ENCODE measurements at places on chromosomes 5 and 9.

- no peak for DNase-seq
Measured at GRCh38 chr9:13548535-13548934, 269.0 kb upstream of the MPDZ start.

DNA sequence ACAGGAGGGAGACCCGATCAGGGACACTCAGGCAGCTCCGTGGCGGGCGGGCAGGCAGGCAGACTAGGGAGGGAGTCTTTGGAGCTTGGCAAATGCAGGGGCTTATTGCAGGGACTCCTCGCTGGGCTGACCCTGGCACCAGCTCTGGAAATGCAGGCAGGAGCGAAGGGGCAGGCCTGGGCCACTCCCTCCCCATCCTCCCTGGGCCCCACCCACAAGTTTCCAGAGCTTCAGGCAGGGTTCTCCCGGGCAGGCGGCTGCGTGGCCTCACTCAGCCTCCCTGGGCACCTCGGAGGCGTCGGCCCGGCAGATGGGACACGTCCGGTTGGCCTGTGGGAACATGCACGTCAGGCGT is 8.5 kb downstream of the RNF44 start:
- DNase-seq = no peak

DNA sequence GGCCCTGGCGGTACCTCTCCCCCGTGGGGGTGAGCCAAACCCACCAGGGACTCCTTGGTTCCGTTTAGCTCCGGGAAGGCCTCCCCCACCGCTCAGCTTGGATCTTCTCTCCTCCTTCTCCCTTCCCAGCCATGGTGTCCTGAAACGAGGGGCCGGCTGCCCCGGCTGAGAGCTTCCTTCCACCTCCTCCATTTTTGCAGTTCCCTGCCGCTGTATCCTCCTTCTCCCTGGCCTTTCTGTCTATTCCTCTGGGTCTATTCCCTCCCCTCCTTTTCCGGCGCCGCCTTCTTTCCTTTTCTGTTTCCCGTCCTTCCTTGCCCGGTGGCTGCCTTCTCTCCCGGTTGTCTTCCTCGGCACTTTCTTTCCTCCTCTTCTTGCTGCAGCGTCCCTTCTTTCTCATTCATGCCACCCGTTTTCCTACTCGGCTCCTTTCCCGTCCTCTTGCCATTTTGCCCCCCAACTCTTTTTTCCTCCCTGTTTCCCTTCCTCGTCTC is 110.4 kb downstream of the LIFR start:
- DNase-seq = no peak

DNA sequence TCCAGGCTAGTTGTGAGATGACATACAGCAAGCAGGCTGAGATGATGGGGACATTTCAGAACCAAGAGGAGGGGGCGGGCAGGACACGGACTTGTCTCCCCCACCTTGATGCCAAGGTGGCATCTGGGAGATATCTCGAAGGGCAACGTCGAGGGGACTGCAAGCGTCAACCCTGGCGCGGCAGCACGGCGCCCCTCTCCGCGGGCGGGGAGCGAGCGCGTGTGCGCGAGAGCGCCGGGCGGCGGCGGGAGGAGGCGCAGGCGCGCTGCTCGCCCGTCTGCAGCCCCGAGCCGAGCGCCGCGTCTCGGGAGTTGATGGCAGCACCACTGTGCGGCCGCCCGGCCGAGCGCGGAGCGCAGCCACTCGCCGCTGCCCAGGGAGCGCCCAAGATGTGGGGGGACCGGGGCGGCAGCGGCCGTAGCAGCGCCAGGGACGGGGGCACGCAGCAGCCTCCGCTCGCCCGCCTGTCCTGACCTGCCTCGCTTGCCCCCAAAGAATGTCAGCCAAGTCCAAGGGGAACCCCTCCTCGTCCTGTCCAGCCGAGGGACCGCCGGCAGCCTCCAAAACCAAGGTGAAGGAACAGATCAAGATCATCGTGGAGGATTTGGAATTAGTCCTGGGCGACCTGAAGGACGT is at the start of gene PRR16:
PRR16 (plus strand) TSS at position 310 of the 636 bp plus-strand sequence.
- DNase-seq = peak; percentile 93

DNA sequence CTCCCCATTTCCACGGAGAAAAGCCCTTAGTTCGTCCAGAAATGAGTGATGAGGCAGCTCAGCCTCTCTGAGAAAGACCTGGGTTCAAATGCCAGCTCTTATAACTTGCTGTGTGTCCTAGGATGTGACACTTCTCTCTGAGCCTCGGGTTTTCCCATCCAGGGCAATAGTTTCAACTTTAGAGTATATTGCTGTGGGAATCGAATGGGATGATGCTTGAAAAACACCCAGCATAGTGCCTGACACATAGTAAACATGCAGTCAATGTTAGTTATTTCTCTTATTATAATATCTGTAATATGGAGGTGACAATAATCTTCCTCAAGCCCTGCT is 430 bp upstream of the MAPKAP1 start:
- DNase-seq = no peak

GRCh38 chr5:24602188-24602587 is 42.6 kb downstream of the CDH10 start:
- no peak for DNase-seq

DNA sequence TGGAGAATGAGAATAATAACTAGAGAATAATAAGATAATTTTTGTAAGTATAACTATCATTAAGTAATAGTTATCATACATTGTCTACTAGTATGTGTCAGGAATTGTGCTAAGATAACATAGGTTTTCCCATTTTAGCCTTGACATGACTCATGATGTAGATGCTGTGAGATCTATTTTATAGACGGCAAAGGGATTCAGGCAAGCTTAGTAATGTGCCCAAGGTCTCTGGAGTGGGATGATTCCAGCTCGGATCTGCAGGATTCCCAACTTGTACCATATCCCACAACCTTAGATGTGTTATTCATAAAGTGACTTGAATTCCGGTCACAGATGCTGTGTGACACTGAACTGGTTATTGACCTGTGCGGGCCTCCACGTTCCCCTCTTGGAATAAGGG is 51.5 kb downstream of the IL31RA start:
- no peak for DNase-seq

GRCh38 chr5:147245381-147246165 is 10.7 kb downstream of the STK32A start:
- no peak for DNase-seq

DNA sequence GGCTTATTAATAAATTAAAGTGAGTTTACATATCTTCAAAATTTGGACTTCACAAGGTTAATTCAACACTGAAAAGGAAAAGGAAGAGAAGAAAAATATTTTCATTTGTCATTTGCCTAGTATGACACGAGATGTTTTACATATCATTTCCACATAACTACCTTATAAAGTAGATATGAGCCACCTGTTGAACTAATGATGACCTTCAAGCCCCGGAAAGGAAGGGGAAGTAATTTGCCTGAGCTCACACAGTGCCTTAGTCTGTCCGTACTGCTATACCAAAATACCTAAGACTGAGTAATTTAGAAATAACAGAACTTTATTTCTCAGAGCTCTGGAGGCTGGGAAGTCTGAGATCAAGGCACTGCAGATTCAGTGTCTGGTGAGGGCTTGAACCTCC is 17.9 kb downstream of the CMYA5 start:
- no peak for DNase-seq

DNA sequence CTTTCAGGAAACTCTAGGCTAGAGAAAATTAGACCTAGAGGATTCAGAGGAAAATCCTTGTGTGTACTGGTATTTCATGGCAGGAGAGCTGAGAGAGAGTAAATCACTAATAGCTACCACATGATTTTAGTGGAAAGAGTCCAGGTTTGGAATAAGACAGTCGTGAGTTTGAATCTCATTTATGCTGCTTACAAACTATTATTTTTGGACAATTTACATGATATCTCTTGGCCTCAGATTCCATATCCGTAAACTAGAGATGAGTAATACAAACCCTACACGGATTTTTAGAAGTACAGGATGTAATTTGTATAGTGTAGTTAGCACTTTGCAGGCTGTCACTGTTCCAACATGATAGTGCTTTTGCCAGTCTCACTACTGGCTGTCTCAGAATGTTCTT is 2.7 kb downstream of the IL31RA start:
- peak; percentile 48 for DNase-seq

GRCh38 chr9:3696368-3696767 is 170.6 kb upstream of the RFX3 start:
- no peak for DNase-seq

GRCh38 chr9:114163517-114163951 is 8.2 kb downstream of the COL27A1 start:
- DNase-seq = peak; percentile 72

DNA sequence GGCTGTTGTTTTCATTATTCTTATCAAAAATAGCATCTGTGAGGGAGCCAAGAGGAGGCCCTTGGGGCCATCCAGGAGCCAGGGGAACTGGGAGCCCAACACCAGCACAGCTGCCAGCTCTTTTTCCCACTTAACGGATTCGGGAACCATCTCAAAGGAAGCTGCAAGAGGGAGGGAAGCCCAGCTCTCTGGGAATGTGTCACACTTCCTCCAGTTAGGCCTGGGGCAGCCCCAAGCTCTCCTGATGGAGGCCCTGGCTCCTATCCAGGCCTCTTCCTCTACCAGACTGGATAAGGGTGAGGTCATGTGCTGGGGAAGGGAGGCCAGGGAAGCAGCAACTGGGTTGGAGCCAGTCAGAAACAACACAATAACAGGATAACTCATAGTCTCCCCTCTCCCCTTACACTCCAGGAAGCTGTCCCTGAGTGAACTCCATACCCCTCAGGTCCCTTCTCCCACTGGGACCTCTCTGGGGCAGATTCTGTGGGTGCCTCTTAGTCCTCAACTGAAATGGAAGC is 12.7 kb downstream of the CSF2 start:
- peak; percentile 97 for DNase-seq

DNA sequence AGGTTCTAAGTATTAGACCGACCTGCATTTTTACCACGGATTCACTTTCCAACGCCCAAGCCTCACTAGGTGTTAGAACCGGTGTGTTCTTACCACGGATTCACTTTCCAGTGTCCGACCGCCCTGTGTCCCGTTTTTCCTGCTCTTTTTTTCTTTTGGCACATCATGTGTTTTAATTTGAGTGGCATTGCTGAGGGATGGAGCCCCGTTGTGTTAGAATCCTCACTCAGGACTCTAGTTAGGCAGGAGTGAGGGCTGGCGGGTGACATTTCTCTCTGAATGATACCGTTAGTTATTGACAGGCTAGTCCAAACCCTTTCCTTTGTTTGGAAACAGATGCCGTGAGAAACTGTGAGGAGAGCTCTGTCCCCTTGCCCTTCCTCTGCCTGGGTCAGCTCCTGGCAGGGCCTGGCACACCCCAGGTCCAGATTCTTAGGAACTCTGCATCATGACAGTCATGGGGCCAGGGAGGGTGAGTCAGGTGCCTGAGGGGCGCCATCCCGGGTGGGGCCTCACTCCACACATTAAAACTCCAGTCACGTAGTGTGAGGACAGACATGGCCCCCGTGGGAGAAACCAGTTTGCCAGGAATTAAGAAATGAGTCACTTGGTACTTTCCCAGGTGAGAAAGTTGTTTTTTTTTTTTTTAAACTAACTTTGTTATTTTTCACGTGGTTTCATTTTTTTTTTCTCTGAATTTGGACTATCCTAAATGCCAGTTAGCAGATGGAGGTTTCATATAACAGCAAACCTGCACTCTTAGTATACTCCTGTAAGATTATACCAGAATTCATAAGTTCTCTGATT is 15.8 kb downstream of the EXOC3 start:
- peak; percentile 92 for DNase-seq

- peak; percentile 12 for DNase-seq
Measured at GRCh38 chr5:168234133-168234532, 57.3 kb upstream of the WWC1 start.

- peak; percentile 83 for DNase-seq
Measured at GRCh38 chr9:85212209-85212608, 529.5 kb downstream of the AGTPBP1 start.

GRCh38 chr9:133113163-133113948 is 7.7 kb downstream of the RALGDS start:
- peak; percentile 45 for DNase-seq

DNA sequence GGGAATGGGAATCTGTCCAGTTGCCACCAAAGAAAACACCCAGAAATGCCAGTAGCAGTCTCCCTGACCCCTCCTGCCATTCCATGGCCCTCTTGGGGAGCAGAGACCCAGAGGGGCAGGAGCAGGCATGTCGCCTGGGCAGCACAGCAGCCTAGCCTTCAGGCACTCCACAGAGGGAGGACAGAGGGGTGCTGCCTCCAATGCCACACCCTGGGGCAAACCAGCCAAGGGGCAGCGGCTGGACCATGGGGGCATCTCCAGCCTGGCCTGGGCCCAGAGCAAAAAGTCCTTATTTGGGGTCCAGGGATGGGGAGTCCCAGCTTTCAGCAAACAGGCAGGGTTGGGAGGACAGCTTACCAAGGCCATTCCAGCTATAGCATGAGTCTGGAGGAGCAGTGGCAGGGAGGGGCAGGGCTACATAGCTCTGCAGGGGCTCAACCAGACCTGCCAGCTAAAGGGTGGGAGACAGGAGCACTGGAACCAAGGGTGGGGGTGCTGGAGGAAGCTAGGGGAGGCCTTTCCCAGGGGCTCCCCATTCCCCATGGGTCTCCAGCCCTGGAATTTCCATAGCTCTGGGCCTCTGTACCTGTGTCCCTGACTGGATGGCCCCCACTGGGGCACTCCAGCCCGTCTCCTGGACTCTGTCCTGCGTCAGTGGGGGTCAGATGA is 6.7 kb downstream of the BRD3 start:
- no peak for DNase-seq

DNA sequence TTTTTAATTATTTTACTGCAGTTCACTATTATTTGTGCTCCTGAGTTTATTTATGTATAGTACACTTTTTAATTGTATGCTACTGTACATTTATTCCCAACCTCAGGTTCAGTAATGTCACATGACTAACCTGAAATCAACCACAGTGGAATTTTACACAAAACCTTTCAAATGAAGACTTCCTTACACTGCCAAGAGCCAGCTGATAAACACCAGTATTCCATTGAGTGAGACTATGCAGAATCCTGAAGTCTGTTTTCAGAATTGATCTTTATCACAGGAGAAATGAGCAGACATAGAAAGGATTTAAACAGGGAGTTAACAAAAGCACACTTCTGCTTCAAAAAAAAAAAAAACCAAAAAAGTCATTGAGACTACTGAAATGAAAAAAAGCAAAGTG is 219.5 kb downstream of the PRR16 start:
- DNase-seq = peak; percentile 11

DNA sequence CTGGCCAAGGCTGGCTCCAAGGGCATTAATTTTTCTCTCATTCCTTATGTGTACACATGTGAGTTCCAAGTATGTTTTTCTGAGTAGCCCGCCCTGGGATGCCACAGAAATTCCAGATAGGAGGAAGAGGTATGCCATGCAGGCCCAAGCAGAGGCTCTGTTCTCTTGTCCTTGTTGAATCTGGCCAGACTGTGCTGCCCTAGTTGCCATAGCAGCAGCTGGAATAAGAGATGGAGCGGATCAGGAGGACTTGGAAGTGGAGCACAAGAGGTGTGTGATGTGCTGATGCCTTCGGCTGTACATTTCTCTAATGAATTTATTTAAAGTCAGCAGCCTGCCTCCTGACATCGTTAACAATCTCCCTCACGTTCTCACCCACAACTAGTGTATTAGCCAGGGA is 235.6 kb upstream of the RPS23 start:
- no peak for DNase-seq
